Astrocyte (in vitro differentiated cells and primary cell): ENCODE measurements at places on chromosomes 12 and 14. TPM values are rescaled to one million over a fixed set of nuclear protein-coding genes. Genes with fewer than 3 reads are reported as not detected.
A peak's percentile ranks its signal among the peaks of the same experiment; 100 is the strongest.

Gene KRT3
- total RNA-seq: 0.09 and 0.43 TPM in 2 replicates

Gene LALBA
- not detected in 2 replicates for total RNA-seq

Gene LAG3
- total RNA-seq: 2.0 TPM in 2 replicates

Gene GPHB5
- total RNA-seq: not detected in 2 replicates

Gene LRTM2
- not detected in 2 replicates for total RNA-seq

DNA sequence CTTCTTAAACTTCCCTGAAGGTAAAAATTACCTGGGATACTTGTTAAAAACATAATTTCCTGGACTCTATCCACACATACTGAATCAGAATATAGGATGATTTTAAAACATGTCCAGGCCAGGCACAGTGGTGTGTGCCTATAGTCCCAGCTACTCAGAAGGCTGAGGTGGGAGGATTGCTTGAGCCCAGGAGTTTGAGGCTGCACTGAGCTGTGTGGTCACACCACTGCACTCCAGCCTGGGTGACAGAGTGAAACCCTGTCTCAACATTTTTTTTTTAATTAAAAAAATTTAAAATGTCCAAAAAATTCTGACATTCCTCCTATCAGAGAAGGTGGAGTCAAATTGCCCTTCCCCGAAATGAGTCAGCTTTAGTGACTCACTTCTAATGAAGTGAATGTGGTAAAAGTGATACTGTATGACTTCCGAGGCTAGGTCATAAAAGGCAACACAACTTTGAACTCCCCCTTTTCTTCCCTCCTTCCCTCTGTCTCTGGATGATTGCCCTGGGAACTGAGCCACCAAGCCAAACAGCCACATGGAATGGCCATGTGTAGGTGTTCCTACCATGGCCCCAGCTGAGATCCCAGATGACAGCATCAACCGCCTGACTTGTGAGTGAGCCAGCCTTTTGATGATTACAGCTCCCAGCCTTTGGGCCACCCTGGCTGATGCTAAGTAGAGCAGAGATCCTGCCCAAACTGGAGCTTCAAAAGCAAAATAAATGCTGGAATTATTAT is 36.3 kb downstream of the LIMA1 start:
- DNase-seq: peak; percentile 99

DNA sequence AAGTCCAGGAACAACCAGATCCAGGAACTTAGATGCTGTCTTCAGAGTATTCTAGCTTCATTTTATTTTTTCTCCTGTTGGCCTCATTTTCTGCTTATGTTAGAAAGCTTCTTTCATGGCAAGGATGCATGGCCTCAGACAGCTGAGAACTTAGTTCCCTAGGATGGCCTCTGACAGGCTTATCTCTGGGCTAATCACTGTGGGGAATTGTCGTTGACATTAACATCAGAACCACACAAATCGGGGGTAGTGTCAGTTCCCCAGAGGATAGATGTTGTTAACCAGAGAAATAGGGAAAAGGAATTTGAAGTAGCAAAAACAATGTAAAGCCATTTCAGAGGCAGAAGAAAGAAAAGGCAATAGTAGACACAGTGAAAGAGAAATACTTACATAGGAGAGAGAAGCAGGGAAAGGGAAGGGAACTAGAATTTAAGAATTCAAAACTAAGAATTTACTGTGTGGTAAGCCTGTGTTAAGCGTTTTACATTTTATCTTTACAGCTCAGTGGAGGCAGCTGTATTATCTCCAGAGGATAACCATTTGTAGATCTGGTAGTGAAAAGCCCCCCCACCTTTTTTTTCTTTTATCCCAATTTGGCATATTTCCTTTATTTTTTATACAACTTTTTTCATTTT is 21.8 kb downstream of the FUT8 start:
- peak; percentile 12 for DNase-seq

GRCh38 chr14:39145266-39145966 is 24.7 kb downstream of the TRAPPC6B start:
- no peak for DNase-seq

GRCh38 chr12:94990222-94990621 is 13.3 kb downstream of the NDUFA12 start:
- no peak for DNase-seq

- no peak for DNase-seq
Observed at GRCh38 chr12:130606231-130606630, 109.9 kb downstream of the RIMBP2 start.

DNA sequence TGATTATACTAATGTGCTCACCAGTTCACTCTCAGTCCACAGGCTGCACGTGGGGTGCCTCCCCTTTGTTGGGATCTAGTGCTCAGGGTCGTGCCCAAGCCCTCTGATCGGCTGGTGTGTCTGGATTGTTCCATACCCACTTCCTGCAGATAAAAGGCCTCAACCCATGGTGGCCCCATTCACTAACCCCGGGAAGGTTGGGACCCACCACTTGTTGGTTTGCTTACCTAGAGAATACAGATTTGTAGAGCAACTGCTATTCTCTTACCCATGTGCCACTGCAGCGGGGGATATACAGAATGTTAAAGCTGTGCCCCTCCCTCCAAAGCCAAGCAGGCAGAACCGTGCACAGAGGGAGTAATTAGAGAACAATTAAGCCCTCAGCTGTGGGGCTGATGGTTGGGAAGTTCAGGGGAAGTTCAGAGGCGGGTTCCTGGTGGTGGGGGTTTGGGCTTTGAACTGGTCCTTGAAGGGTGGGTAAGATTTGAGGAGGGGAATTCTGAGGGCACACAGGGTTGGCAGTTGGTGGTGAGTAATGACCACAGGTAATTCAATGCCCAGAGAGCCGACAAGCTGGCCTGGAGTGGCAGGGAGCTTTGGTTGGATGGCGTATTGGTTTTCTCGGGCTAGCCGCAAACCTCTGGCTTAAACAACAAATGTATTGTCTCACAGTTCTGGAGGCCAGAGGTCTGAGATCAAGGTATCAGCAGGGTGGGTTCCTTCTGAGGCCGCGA is 68.8 kb downstream of the ADCK1 start:
- no peak for DNase-seq

GRCh38 chr14:105495990-105496830 is 5.2 kb downstream of the TEDC1 start:
- DNase-seq: no peak

GRCh38 chr12:108568338-108569154 is 6.2 kb downstream of the ISCU start:
- DNase-seq: no peak

GRCh38 chr12:3538466-3539030 is 47.5 kb downstream of the PRMT8 start:
- no peak for DNase-seq

DNA sequence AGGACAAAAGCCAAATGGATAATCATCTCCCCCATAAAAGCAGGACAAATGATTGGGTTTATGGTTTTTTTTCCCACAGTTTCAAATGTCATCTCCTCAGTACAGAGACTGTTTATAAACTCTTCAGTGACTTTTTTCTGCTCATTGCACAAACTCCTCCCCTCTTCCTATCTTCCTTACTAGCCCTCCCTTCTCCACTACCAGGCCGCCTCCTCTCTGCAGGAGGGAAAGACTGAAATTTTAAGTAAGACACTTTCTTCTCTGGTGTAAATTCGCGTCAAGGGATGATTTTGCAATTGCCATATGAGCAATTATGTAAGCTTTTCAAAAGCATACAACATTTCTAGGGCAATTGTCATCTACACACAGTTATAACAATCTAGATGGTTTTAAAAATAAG is 37.0 kb downstream of the BTG1 start:
- no peak for DNase-seq

GRCh38 chr14:72894323-72894622 is 372 bp upstream of the DPF3 start:
- no peak for DNase-seq

DNA sequence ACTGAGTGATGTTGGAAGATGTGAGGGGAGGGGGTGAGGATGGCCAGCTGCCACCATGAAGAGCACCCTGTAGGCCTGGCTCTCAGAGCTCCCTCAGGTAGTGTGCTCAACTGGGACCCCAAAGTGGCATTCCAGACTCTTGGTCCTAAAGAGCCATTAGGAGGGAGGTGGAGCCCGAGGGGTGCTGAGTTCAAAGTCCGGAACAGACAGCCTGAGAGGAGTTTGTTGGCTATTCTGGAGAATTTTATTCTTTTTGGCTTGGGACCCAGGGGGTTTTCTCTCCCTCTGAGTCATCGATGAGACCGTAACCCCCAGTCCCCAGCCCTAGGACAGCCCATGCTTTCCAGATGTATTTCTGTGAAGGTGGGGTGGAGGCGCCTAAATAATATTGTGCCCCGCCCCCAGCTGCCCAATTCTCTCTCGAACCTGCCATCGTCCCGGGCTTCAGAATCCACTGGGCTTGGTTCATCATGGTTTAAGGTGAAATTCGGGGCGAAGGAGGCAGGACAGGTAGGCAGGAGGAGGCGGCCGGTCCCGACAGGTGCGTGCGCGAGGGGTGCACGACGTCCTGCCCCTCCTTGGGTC is 690 bp upstream of the RBP5 start:
- no peak for DNase-seq

DNA sequence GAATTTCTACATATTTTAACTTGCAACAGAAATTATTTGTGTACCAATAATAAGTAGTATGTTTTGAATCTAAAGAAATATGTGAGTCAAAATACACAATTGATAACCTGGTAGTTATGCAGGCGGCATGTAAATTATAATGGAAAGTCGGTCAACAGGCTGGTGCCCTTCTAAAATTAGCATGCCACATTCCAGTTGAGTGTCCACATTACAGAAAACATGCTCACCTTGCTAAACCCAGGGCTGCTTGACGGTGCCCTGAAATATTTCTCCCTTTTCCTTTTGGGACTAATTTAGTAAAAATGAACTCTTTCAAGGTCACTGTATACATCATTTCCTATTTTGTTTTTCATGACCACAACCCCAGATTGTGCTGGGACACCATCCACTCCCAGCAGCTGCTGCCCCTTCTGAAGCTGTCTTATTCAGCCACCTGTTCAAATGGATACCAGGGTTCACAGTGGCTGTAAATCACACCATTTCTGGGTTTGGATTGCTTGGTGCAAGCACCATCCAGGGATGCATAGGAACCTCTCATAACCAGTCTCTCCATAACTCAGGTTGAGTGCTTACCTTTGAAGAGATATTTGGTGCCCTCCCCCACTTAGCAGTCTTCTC is 110.6 kb downstream of the ANO6 start:
- no peak for DNase-seq

DNA sequence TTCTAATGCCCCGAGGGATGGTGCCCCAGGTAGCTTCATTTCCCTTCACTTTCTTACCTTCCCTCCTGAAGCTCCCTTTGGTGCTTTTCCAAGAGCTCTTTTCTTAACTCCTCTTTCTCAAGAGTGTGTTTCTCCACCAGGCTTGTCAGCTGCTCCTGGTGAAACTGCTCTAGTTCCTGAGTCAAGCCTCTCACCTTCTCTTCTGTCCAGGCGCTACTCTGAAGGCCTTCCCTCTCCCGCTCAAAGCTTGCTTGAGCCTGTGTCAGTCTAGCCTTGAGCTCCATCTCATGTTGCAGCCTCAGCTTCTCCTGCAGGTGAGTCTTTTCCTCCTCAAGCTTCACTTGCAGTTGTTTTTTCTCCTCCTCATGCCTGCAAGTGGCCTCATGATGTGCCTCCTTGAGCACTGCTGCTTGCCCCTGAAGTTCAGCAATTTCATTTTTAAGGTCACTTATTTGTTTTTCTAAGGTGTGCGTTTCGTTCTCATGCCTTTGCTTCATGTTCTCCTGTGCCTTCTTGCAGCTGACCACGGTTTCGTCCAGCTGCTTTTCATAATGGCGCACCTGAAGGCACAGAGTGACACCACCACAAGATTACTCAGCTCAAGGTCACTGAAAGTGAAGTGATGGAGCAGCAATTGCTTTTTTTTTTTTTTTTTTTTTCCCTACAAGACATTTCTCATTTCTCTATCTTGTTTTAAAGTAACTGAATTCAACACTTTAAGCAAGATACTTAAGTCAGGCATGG is 71.0 kb downstream of the NIN start:
- DNase-seq: no peak
